Urinary bladder (tissue), 4 donors: ENCODE measurements at places on chromosomes 4 and X. TPM values are rescaled to one million over a fixed set of nuclear protein-coding genes. Genes with fewer than 3 reads are reported as not detected.

The MUC7 gene
- total RNA-seq = not detected

The MAGEA1 gene
- not detected for total RNA-seq

The SSX2B gene
- not detected for total RNA-seq

The RHOH gene
- 1.6 TPM for total RNA-seq

The UVSSA gene
- total RNA-seq = 13.0 TPM
